T-helper 17 cell (primary cell): ENCODE measurements at places on chromosomes 7 and 10. TPM values are rescaled to one million over a fixed set of nuclear protein-coding genes. Genes with fewer than 3 reads are reported as not detected.

DNA sequence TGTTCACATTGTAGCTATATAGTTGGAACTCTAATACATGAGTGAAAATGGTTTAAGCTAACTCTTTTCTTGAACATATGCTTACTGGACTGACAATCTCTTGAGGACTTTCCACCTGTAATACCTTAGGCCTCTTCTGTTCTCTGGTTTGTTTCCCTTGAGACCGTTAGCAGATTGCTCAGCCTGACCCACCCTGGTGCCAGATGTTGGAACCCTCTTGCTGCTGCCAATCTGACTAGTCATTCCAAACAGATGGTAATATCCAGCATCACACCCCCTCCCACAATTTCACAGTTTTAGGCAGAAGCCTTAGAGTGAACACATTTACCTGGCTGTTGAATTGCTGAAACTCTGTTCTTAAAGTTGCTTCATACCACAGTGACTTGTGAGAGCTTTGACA, 18.7 kb downstream of the CALD1 start:
- DNase-seq, result no peak

DNA sequence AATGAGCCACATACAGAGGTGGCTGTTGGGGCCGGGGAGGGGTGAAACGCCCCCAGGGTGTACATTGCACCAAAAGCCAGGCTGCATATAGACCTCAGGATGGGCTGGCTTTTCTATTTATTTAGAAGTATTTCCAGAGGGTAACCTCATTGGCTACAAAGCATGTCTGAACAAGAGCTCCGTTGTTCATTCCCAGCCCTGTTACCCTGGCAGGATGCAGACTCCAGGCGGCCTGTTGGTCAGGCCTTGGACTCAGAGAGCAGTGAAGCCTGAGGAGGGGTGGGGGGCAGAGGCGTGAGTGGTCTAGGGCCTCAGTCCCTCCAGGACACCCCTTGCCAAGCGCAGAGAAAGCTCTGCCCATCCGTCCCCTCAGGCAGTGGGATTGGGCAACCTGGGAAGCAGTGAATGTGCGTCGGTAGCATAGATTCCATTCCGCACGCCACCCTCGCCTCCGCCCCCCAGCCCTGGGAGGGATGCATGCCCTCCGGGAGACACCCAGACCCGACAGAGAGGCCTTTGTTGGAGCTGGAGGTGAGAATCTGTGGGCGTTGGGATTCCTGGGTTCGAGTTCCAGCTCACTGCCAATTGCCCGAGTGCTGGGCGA, 41.9 kb downstream of the TCF7L2 start:
- DNase-seq, result no peak

DNA sequence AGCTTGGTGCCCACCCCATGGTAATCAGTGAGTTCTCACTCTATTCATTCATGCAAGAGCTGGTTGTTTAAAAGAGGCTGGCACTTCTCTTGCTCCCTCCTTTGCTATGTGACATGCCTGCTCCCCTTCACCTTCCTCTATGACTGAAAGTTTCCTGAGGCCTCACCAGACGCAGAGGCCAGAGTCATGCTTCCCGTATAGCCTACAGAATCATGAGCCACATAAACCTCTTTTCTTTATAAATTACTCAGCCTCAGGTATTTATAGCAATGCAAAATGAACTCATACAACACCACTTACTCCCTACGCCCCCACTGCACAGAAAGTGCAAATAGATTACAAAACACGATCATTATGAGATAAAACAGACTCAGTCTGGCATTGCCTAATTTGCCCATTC, 39.0 kb downstream of the SEC61G start:
- no peak for DNase-seq

The LRRC61 gene
- 6.4 TPM for total RNA-seq

The PDLIM1 gene
- 44.4 TPM for total RNA-seq

DNA sequence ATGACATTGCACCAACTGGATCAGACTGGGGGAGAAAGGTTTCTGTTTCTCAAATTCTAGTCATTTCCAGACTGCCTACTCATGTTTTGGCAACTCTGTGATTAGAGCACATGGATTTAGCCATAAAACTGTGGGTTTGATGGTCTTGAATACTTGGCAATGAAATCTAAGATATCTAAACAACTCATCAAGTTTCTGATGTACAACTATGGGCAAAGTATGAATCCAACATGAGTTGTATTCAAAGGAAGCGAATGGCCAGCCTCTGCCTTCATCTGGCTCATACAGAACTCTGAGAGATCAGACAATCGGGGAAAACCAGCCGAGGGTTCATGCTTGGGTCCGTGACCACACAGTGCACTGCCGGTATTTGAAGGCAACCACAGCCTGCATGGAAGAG, 144.3 kb downstream of the ADAM12 start:
- DNase-seq, result no peak

- DNase-seq, result no peak
These were observed 31.8 kb upstream of the STEAP4 start for GRCh38 chr7:88338503-88338902.

GRCh38 chr7:39137480-39137879, 159.8 kb downstream of the POU6F2 start:
- DNase-seq, result no peak

- no peak for DNase-seq
These were observed 286.9 kb upstream of the NFE2L3 start for GRCh38 chr7:25864943-25865751.

The ELMO1 gene
- total RNA-seq, result 160 TPM

The PHKG1 gene
- total RNA-seq, result 6.2 TPM

The TSPAN12 gene
- not detected for total RNA-seq

The LMOD2 gene
- not detected for total RNA-seq

- no peak for DNase-seq
These were observed 143.2 kb downstream of the JAZF1 start for GRCh38 chr7:28037220-28038010.

The CHCHD1 gene
- total RNA-seq, result 7.6 TPM

DNA sequence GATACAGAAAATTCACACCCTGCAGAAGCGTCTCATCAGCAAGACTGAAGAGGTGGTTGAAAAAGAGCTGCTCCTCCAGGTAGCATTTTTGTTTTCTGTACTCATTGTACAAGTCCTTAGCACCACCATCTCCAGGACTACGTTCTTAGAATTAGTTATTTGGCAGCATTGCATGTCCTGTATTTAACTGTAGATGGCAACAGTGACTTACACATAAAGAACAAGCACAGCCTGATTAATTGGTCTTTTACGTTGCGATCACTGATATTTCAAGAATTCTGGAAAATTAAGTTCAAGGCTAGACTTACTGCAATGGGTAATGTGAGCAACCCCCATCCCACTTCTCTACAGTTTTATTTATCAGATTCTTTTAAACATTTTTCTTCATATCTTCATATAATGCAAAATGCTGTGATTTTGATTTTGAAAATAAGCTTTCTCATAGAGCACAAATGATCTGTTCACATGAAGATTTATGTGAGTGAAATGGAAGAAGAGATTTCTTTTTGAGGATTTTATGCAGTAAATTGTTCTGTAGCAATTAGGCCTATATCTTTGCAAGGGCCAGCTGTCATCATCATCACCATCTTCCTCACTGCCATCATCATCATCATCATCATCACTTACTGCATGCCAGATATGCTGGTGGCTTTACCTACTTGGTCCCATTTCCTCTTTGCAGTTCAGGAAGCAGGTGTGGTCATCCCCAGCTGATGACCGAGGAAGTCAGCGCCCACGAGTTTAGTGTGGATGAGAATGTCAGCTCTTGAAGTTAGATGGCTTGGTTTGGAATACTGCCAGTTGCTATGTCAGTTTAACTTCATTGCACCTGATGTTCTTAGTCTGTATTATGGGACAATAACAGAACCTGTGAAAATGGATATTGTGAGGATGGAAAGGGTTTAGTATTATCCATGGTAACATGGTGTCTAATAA, 53.4 kb downstream of the CFAP58 start:
- no peak for DNase-seq

The SFTPA2 gene
- not detected for total RNA-seq

- DNase-seq, result no peak
These were observed 5.2 kb downstream of the MARVELD1 start for GRCh38 chr10:97718659-97719142.

GRCh38 chr10:66747451-66747850, 178.4 kb upstream of the LRRTM3 start:
- no peak for DNase-seq
